ENCODE measurements at places on chromosomes 4 and X. TPM values are rescaled to one million over a fixed set of nuclear protein-coding genes. Genes with fewer than 3 reads are reported as not detected.

GLUD2 gene
- total RNA-seq: 1.5 TPM

RAB39B gene
- total RNA-seq: 0.11 TPM

KLF8 gene
- total RNA-seq: 3.3 TPM

FGA gene
- total RNA-seq: not detected

PCDH18 gene
- 3.4 TPM for total RNA-seq

C4orf51 gene
- not detected for total RNA-seq

GRCh38 chr4:42302348-42302747 lies 94.9 kb upstream of the SHISA3 start:
- no peak for DNase-seq

- DNase-seq: no peak
Measured at GRCh38 chr4:68654946-68655721, 15.3 kb downstream of the UGT2B15 start.

DNA sequence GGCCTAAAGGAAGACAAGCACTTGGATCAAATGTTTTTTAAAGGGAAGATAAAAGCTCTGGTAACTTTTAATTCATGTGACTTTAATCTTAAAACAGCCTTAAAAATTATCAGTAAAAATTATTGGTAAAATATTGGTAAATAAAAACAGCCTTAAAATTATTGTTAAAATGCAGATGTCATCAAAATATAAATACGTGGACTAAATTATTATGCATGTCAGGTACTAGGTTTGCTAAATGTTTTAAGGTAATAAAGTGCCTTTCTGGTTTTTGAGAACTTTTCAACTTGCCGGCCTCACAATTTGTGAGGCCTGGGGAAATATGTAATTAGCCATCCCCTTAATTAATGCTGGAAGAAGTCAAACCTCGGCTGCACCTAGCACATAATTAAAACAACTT lies 147.7 kb downstream of the PRR32 start:
- DNase-seq: no peak

GRCh38 chrX:23732704-23733103 lies 10.4 kb downstream of the ACOT9 start:
- no peak for DNase-seq

DNA sequence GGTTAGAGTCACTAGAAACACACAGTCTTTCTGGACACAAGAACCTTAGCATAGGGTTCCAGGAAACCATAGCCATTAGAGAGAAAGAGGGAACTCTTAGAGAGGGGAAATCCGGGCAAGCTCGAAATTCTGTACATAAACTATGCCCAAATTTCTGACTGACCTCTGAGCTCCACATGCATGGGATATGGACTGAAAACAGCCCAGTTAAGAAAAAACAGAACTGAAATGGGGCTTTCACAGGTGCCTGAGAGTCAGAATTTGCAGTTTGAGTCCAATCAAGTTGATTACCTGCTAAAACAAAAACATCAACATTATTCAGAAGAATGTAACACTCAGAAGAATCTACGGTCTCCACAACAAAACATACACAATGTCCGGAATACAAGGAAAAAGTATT lies 13.1 kb downstream of the DCHS2 start:
- DNase-seq: no peak

- DNase-seq: no peak
Measured at GRCh38 chr4:128803783-128804182, 5.7 kb upstream of the JADE1 start.

DNA sequence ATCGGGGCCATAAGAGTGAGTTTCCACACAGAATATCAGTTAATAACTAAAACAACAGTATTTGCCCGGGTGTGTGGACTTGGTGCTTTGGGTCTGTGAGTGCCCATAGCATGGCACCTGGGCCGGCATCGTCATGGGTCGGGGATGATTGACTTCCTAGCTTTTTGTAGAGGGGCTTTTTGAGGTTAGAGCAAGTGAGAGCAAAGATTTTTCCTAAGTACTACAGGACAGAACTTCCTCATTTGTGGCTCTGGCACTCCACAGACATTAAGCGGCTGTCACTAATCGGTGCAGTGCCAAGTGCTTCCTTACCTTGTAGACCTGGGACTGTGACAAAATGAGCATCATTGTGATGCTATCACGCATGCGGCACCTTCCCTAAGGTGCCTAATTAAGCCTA lies 81.0 kb downstream of the SHROOM2 start:
- DNase-seq: no peak

DNA sequence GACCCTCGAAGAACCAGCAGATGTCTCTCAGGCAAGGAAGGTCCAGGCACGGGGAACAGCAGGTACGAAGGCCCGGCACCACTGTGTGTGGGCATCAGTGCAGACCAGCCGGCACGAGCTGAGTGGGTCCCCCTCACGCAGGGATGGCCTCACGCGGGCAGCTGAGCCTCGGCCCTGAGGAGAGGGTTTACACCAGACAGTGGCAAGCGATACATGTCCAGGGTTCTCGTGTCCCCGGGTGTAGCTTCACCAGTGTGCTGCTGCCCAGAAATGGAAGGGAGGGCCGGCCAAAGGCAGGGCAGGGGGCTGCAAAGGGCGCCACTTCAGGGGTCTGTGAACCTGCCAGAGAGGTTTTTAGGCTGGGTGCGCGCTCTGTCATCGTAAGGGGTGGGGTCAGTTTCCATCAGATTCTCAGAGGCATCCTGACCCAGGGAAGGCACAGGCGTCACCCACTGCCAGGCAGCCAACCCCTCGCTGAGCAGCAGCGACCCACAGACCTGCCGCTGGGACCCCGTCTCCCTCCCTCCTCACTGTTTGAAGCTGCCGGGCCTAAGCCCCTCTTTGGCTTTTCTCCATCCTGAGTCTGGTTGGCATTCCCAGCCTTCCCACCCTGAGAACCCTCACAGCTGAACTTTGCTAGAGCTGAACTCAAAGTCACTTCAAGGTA lies 107.0 kb downstream of the CPZ start:
- no peak for DNase-seq

GRCh38 chrX:103614999-103615398 lies 7.2 kb downstream of the TCEAL3 start:
- DNase-seq: no peak

DNA sequence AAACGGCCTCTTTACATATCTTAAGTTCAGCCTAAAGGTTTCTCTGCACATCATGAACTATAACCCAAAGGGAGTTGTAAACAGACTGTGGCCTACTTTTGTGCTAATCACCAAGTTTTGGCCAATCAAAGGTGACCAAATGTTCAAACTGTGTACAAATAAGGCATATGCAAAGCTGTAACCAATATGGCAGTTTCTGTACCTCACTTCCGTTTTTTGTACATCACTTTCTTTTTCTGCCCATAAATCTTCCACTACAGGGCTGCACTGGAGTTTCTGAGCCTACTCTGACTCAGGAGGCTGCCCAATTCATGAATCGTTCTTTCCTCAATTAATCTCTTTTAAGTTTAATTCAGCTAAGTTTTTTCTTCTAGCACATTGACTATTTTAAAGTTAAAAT lies 318.7 kb downstream of the SLC7A11 start:
- no peak for DNase-seq

DNA sequence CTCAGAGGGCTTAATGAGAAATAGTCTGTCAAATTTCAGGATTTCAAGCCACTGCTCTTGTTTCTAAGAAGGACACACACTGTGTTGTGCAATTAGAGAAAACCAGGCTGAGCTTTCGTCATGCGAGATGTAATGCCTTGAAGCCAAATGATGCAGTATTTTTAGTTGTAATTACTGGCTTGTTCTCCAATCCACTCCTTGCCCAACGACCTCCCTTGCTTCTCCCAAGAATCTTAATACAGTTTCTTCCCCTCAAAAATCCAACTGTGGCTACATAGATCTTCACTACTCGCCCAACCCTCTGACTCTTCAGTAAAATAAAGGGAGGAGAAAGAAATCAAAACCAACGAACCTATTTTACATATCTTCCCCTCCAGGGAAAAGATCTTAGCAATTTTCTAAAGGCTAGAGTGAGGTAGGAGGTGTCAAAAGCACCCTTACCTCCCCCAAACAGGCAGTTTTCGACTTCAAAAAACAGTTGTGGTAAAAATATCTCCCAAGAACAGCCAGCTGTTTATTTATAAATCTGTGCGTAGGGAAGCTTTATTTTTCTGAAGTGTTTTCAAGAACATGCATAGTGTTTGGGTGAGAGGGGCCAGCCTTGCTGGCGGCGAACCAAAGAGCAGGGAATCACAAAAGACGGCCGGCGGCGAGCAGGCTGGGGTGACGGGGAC lies 68.7 kb downstream of the MGST2 start:
- DNase-seq: no peak

DNA sequence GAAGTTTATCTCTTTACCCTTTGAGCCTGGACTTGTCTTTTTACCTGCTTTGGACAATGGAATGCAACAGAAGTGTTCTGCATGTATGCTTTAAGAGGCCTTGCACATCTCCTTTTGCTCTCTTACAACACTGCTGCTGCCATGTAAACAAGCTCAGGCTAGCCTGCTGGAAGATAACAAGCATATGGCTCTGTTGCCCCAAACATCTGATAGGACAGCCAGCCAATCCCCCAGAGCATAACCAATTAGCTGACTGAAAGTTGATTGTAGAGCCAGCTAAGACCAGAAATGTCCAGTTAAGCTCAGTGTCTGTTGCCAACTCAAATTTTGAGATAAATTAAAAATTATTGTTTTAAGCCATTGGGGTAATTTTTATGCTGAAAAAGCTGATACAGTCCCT lies 510.6 kb upstream of the CNKSR2 start:
- DNase-seq: no peak
